Ovary (tissue), 10 donors: ENCODE measurements at places on chromosomes 4 and X. TPM values are rescaled to one million over a fixed set of nuclear protein-coding genes. Genes with fewer than 3 reads are reported as not detected.

The YY2 gene
- total RNA-seq = 3.1 TPM

The TBL1X gene
- total RNA-seq = 38.3 TPM

The PAGE2 gene
- not detected for total RNA-seq

The ITGB1BP2 gene
- total RNA-seq = 0.95 TPM

The NEXMIF gene
- 1.0 TPM for total RNA-seq

DNA sequence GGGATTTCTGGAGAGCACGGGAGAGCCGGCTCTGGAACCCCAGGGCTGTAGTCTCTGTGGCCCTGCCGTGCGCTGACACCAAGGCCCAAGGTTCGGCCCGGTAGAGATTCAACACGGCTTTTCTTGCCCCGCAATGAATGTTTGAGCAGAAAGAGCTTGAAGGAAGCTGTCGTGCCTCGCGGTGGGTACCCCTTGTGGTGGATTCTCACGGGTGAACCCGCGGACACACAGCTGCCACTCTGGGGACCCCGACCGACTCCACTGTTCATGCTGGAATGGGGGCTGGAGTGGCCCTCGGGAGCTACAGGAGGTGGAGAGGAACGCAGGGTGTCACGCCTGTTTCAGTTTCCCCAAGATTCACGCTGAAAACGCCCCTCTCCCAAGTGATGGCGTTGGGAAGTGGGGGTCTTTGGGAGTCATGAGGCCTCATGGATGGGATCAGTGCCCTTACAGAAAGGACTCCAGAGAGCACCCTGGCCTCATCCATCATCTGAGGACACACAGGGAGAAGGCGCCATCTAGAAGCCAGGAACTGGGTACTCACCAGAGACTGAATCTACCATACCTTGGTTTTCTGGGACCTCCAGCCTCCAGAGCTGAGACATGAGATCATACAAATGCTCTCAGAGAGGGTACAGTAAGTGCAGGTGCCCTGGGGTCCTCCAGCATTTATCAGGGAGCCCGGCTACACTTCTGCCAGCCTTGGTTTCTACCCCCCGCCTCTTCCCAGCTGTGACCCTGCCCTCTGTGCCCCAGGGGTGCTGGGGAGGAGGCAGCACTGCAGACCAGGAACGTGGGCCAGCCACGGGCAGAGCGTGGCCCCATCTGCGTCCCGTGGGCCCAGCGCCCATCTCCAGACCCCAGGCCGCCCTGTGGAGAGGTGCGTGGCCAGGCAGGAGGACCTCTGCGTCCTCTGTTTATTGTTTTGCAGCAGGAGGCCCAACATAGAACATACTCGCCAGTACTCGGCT is 6.4 kb downstream of the SLC25A6 start:
- no peaks in the 10 kb centered on the region for H3K36me3 ChIP-seq
- peaks cover 12% of the 10 kb centered on the region for H3K4me1 ChIP-seq
- H3K27me3 ChIP-seq = no peaks in the 10 kb centered on the region
- DNase-seq = no peak
- H3K4me3 ChIP-seq = no peak overlapping the region
- no peak overlapping the region for H3K27ac ChIP-seq

GRCh38 chr4:75179510-75179909 is 246.6 kb downstream of the PARM1 start:
- no peak overlapping the region for H3K4me3 ChIP-seq
- H3K27me3 ChIP-seq = no peaks in the 10 kb centered on the region
- DNase-seq = no peak
- no peaks in the 10 kb centered on the region for H3K36me3 ChIP-seq
- no peaks in the 10 kb centered on the region for H3K4me1 ChIP-seq

- no peaks in the 10 kb centered on the region for H3K27me3 ChIP-seq
- no peak overlapping the region for H3K4me3 ChIP-seq
- no peak overlapping the region for H3K27ac ChIP-seq
- H3K36me3 ChIP-seq = no peaks in the 10 kb centered on the region
- DNase-seq = no peak
Observed at GRCh38 chr4:66972087-66972486, 573.2 kb downstream of the CENPC start.

DNA sequence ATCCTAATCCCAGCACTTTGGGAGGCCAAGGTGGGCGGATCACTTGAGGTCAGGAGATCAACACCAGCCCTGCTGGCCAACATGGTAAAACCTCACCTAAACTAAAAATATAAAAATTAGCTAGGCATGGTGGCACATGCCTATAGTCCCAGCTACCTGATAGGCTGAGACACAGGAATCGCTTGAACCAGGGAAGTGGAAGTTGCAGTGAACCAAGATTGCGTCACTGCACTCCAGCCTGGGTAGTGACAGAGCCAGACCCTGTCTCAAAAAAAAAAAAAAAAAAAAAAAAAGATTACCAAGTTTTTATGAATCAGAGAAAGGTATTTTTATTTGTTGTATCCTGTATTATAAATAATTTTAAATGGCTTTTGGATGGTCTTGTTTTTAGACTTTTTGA is 15.1 kb downstream of the TRAPPC11 start:
- H3K27me3 ChIP-seq = no peaks in the 10 kb centered on the region
- no peak overlapping the region for H3K4me3 ChIP-seq

DNA sequence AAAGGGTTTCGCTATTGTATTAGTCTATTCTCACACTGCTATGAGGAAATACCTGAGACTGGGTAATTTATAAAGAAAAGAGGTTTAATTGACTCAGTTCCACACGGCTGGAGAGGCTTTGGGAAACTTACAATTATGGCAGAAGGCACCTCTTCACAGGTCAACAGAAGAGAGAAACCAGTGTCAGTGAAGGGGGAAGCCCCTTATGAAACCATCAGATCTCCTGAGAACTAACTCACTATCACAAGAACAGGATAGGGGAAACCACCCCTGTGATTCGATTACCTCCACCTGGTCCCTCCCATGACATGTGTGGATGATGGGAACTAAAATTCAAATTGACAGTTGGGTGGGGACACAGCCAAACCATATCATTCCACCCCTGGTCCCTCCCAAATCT is 589.5 kb downstream of the CENPC start:
- H3K36me3 ChIP-seq = no peaks in the 10 kb centered on the region
- H3K4me3 ChIP-seq = no peak overlapping the region
- no peaks in the 10 kb centered on the region for H3K4me1 ChIP-seq
- no peaks in the 10 kb centered on the region for H3K27me3 ChIP-seq
